Stimulated activated CD4-positive, alpha-beta T cell treated with anti-CD3 and anti-CD28 coated beads, Interleukin-12 subunit alpha, Interleukin-12 subunit beta, amount 100 ng/mL, for 24 hours (primary cell): ENCODE measurements at places on chromosomes 2 and 18.

GRCh38 chr18:59272891-59273758 lies at the start of gene RAX:
TSS of gene RAX (minus strand) at chr18:59273454. CDS start at chr18:59273206, 248 bp downstream.
- DNase-seq: no peak

DNA sequence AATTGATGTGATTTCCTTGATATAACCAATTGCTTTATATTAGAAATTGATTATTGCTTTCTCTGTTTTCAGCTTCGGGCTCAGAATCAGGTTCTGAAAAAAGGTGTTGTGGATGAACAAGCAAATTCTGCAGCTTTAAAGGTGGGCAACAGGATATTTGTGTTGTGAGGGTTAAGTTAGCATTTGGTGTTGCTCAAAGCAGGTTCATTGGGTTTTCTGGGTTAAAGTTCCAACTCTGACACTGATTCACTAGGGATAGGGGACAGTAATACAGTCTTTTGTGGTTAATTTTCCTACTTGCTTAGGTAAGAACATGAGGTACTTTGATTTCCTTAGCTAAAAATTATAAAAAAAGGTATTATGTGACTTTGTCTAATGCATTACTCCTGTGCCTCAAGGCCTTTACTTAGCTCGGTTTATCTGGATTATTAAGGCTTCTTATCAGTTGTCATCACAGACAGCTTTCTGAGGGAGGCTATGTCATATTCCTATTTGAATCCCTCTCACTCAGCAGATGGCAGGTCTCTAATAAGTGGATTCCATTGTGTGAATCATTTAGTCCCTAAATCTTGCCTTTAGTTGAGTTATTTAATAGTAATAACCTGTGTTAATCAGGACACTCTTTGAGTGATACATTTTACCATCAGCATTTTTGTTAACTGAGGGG lies 78.9 kb upstream of the STON1 start:
- DNase-seq: no peak

DNA sequence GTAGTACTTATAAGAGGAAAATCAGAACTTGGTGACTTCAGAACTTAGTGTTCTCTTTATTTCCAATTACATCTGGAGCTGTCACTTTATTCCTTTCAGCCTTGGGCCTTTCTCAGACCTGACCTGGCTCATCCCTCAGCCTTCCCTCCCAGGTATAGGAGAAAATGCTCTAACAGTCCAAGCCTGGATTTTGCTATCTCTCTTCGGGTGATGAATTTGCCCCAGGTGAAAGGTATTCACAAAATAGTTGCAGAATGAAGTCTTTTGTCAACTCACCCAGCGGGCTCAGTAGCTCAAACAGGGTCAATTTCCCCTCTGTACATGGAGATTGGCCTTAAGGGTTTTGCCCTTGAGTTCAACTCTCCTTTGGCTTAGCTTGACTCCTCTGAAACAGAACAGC lies 12.0 kb downstream of the NRP2 start:
- no peak for DNase-seq

DNA sequence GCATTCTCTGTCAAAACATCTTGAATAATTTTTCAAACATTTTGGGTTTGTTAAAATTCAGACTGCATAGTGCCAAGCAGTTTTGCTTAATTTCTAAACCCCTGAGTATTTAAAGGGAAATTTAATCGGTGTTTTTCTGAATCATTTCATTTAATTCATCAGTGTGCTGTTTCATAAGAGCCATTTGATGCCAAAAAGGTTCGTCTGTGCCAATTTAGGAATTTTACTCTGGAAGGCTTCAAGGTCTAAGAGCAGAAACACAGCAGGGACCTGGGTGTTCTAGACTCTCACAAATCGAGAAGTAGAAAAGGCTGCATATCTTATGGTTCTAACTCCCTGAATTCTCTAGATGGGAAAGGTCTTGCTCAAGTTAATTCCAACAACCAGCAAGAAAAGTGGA lies 311.9 kb upstream of the NT5C1B start:
- DNase-seq: no peak

GRCh38 chr2:210198326-210198725 lies 26.9 kb downstream of the ACADL start:
- no peak for DNase-seq

- DNase-seq: no peak
Observed at GRCh38 chr2:127358044-127358443, 29.7 kb downstream of the MAP3K2 start.

DNA sequence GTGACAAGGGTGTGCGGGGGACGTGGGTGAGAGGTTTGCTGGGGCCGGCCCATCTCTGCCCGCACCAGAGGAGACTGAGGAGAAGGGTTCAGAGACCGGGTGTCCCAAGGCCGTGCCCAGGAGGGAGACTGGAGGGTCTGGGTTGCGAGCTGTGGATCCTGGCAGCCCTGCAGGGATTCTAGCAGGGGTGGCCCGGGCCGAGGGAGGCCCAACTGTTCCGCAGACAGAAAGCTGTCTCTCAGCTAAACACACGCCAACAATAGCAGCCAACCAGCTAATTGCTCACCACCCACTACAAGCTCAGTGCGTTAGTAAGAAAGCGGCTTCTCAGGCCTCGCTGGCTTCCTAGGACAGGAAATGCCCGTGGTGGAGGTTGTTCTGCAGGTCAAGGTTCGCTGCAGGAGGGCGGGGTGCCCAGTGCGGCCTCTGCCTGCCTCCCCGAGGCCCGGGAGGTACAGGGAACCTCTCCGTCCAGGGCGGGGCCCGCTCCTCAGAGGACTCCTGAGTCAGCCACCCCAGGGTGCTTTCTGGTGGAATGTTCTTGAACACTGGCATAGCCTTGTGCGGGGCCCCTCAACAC lies 282.0 kb upstream of the PXDN start:
- no peak for DNase-seq

GRCh38 chr2:112031473-112032223 lies 23.4 kb upstream of the TMEM87B start:
- no peak for DNase-seq
